ENCODE measurements at places on chromosomes 1 and 21. TPM values are rescaled to one million over a fixed set of nuclear protein-coding genes. Genes with fewer than 3 reads are reported as not detected.

OR2G6 gene
- total RNA-seq: not detected

RAB42 gene
- 1.4 TPM for total RNA-seq

SDHB gene
- 409 TPM for total RNA-seq

SPRR2D gene
- total RNA-seq: not detected

LCE1D gene
- total RNA-seq: not detected

DCDC2B gene
- not detected for total RNA-seq

ADAM30 gene
- not detected for total RNA-seq

RPTN gene
- not detected for total RNA-seq

HORMAD1 gene
- total RNA-seq: not detected

LRRN2 gene
- 1.7 TPM for total RNA-seq

SIK1 gene
- total RNA-seq: 7.7 TPM

ZNF683 gene
- total RNA-seq: not detected

CZIB gene
- 58.3 TPM for total RNA-seq

ETNK2 gene
- total RNA-seq: 5.2 TPM

UBE2G2 gene
- total RNA-seq: 64.5 TPM

MAST2 gene
- 97.0 TPM for total RNA-seq

RBM15 gene
- 13.9 TPM for total RNA-seq

SLAMF9 gene
- total RNA-seq: not detected

COA7 gene
- 18.6 TPM for total RNA-seq

CHI3L2 gene
- total RNA-seq: 3.7 TPM

CA6 gene
- not detected for total RNA-seq

ACTA1 gene
- 577 TPM for total RNA-seq

TMEM269 gene
- total RNA-seq: not detected

TACSTD2 gene
- total RNA-seq: not detected

STYXL2 gene
- total RNA-seq: 121 TPM

RIIAD1 gene
- 8.3 TPM for total RNA-seq

ATP6V1G3 gene
- not detected for total RNA-seq

OLIG2 gene
- total RNA-seq: not detected

NOS1AP gene
- 4.6 TPM for total RNA-seq

C1orf115 gene
- total RNA-seq: 21.0 TPM

NEXN gene
- total RNA-seq: 370 TPM

CFAP126 gene
- total RNA-seq: not detected

WNT9A gene
- 0.59 TPM for total RNA-seq

GUCA2B gene
- total RNA-seq: not detected

WLS gene
- 93.2 TPM for total RNA-seq

KIRREL1 gene
- 9.5 TPM for total RNA-seq

B4GALT2 gene
- 34.3 TPM for total RNA-seq

OR2L5 gene
- not detected for total RNA-seq

S100A7A gene
- not detected for total RNA-seq

OLFML2B gene
- 2.2 TPM for total RNA-seq

PLEKHN1 gene
- not detected for total RNA-seq

CNKSR1 gene
- total RNA-seq: 1.4 TPM

SPRR2E gene
- not detected for total RNA-seq

PLPP3 gene
- 117 TPM for total RNA-seq

LRRC38 gene
- not detected for total RNA-seq

LRRC39 gene
- total RNA-seq: 187 TPM

NECTIN4 gene
- total RNA-seq: not detected

GNG4 gene
- not detected for total RNA-seq

ALG14 gene
- total RNA-seq: 2.9 TPM

KIF14 gene
- total RNA-seq: 0.19 TPM

TPTE gene
- total RNA-seq: not detected

SPRR3 gene
- total RNA-seq: not detected

S100A3 gene
- 0.70 TPM for total RNA-seq

OR2T29 gene
- not detected for total RNA-seq

MIA3 gene
- total RNA-seq: 49.2 TPM

PCP4 gene
- total RNA-seq: 3.0 TPM

FMO5 gene
- total RNA-seq: 8.5 TPM

FGR gene
- 3.7 TPM for total RNA-seq

CFAP45 gene
- 1.2 TPM for total RNA-seq

Measured in Right ventricle myocardium superior (tissue), 1 donor.